Posterior vena cava (tissue), 2 donors: ENCODE measurements at places on chromosomes 1 and 21.

DNA sequence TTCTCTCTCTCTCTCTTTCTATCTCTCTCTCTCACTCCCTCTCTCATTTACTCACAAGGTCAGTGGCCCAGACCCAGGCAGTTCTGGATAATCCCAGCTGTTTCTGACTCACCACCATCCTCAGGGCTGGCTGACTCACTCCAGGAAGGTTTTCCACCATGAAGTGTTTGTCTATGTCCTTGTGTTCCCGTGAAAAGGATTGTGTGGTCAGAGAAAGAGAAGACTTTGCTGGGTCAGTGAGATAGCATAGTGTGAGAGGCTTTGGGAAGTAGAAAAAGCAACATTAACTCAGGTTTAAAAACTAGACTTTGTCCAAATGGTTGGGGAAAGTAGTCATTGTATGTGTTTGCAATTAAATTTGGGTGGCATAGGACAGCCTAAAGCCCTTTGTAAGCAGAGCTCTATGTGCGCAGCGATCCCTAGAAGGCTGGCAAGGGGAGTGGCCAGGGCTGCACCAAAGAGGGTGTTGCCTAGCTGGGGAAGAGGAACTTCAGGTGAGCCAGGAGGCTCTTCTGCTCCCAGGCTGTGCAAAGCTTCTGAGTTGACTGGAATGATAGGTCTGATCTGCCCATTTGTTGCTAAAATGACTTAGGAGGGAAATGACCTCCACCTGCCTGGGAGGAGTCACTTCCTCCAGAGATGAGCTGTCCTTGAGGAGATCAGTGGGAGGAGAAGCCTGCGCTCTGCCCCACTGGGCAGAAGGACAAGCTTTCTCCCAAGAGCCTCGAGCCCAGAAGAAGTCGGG, 4.9 kb upstream of the CAPN2 start:
- DNase-seq: peak; percentile 92

- DNase-seq: no peak
Observed at GRCh38 chr1:60746278-60746791, 336.0 kb upstream of the NFIA start.

DNA sequence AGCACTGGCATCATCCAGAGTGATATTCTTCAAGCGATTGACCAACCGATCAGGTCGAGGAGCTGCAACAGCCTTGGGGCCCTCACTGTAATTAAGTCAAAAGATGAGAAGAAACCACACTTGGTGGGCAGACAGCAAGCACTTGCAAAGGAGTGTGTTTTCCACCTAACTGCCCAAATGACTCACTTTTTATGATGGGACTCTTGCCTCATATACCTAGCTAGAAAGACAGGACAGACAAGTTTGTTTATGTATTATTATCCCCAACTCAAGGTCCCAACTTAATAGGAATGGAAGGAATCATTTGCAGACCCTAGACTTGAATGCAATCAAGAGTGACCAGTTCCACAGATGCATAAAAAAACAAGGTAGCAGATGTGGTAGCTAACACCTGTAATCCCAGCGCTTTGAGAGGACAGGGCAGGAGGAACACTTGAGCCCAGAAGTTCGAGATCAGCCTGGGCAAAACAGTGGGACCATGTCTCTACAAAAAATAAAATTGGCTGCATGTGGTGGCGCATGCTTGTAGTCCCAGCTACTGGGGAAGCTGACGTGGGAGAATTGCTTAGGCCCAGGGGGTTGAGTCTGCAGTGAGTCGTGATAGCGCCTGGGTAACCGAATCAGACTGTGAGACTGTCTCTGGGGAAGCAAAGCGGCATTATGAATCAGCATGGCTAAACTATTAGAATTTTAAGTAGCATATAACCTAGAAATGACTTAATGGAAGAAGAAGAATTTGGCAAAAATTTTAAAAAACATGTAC, 2.3 kb upstream of the NRAS start:
- no peak for DNase-seq

- DNase-seq: no peak
Observed at GRCh38 chr1:198491028-198491427, 49.5 kb downstream of the ATP6V1G3 start.

GRCh38 chr1:236127045-236127444, 15.3 kb upstream of the GPR137B start:
- no peak for DNase-seq

GRCh38 chr1:50894340-50894739, 65.7 kb downstream of the FAF1 start:
- DNase-seq: no peak

GRCh38 chr1:8563944-8564537, 246.1 kb downstream of the SLC45A1 start:
- DNase-seq: no peak

GRCh38 chr21:44614961-44615391, 3.1 kb downstream of the KRTAP10-8 start:
- DNase-seq: peak; percentile 66

DNA sequence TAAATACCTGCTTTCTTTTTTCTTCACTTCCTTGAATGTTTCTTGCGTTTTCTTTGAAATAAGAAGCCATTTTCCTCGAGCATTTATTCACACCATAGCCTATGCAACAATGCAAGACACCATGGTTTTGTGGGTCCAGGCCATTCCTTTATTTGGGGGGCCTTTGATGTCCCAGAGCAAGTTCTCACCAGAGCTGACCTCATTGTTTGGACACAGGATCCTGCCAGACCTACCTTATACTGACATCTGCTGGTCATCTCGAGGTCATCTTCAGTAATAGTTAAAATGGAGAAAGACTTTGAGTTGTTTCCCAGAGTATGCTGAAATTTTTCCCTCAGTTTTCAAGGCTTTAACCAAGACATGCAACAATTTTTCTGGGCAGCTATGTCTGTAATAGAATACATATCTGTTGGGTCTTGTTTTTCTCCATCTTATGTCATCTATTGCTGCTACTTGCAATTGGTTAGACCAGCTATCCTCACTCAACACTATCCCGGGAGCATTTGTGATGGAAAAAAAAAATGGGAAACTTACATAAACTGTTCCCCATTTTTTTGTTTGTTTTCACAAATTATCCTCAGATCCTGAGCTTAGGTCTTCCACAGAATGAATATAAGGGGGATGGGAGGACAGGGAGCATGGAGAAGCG, 34.0 kb upstream of the BACE2 start:
- no peak for DNase-seq

DNA sequence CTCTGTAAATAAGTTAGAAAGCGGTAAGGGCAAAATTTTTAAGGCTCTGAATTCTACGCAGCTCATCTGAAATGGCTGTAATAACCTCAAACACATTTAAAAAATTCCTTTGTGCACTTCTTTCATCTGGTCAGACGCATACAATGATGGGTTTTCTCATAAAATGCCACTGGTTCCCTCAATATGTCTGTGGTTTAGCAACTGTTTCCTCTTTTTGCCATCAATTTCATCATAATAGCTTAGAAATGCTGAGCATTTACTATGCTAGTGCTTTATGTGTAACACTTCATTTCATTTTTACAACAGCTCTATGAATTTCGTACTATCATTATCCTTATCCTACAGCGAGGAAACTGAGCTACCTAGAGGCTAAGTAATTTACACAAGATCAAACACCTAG, 35.3 kb upstream of the DMRTA2 start:
- DNase-seq: no peak

DNA sequence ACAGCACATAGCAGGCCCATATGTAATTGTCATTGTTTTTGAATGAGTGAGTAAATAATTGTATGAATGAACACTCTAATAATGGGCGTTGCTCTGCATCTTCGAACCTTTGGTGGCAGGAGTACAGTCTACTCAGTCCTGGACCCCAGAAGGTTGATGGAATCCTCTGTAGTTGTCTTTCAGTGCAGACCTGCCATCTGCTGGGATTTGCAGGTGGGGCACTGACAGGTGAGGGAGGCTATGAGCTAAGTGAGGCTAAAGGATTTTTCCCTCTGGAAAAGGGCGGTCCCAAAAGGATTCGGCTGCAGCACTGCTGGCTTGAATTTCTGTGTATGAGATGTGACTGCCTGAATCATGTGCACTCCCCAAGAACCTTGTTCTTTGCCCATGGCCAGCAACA, 53.4 kb downstream of the PLXNA2 start:
- DNase-seq: no peak

DNA sequence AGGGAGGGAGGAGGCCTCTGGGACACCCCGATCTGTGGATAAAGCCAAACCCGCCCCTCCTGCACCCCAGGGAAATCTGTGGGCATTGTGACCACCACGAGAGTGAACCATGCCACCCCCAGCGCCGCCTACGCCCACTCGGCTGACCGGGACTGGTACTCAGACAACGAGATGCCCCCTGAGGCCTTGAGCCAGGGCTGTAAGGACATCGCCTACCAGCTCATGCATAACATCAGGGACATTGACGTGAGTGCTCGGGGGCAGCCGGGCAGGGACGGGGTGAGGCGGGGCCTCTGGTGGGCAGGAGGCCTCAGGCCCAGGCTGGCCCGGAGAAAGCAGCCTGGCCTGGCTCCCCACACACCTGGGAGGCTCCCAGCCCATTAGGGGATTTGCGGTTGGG, 54.7 kb downstream of the ALPL start:
- DNase-seq: no peak

DNA sequence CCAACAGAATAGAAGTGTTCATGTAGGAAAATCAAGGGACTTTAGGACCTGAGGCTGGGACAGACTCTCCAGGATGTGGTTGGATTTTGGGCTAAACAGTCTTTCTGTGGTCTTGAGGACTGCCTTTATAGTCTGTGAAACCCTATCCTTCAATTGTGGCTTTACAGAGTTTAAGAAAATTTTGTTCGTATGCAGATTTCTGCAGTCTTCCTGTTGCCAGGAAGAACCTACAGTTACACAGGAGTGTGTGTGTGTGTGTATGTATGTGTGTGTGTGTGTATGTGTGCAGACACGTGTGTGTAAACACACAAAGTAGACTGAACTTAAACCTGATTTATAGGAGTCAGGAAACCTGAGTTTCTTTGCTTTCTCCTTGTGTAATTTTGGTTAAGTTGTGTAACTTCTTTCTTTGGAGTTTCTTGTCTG, 22.8 kb downstream of the NEK7 start:
- no peak for DNase-seq

DNA sequence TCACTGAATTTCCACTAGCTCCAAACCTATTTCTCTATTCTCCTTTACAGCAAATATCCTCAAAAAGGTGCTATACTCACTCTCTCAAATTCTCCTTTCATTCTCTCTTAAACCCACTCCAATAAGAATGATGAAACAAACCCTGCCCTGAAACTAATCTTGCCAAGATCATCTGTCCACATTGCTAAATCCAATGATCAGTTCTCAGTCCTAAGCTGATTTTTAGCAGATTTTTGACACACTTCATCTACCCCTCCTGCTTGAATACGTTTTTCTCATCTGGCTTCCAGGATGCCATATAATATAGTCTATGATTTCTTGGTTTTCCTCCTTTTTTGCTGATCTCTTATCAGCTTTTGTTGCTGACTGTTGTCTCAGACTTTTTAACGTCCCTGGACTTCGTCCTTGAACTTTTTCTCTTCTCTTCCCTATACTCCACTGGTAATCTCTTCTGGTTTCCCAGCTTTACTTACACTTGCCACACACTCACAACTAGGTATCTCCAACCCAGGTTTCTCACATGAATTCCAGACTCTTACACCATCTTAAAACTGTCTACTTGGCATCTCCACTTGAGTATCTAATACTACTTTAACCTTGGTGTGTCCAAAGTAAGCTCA, 35.3 kb downstream of the RERE start:
- DNase-seq: no peak

- no peak for DNase-seq
Observed at GRCh38 chr1:41766041-41766440, 152.7 kb downstream of the HIVEP3 start.

- no peak for DNase-seq
Observed at GRCh38 chr1:4019147-4019521, 119.1 kb upstream of the C1orf174 start.
